Inflammatory macrophage treated with lipopolysaccharide for 1 hour (primary cell): ENCODE measurements at places on chromosomes 11 and 22.

DNA sequence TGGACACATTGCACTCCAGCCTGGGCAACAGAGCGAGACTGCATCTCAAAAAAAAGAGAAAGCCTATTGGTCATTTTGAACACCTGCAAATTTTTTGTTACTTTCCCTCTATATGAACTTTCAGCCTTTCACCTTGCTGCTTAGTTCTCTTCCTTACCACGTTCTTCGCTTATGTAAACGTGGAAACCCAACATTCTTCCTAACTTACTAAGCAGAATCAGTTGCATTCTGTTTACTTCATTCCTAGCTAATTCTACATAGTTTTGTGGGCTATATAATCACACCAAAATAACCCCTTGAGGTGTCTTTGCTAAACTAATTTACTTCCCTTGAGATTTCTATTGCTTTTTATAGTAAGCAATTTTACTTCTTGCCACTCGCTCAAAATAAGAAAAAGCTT, 23.2 kb downstream of the MS4A4A start:
- DNase-seq: no peak

DNA sequence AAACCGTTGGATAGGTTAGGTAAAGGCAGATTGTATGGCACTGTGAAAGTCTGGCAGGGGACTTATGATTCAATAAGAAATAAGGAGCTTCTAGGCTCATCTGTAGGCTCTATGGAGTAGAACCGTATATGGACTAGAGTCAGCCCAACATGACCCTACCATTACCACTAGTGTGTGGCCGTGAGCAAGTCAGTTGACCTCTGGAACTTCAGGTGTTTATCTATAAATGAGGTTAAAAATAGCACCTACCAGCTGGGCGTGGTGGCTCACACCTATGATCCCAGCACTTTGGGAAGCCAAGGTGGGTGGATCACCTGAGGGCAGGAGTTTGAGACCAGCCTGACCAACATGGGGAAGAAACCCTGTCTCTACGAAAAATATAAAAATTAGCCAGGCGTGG, 4.4 kb downstream of the HINFP start:
- DNase-seq: no peak

GRCh38 chr11:32316232-32316631, 119.1 kb downstream of the WT1 start:
- no peak for DNase-seq

DNA sequence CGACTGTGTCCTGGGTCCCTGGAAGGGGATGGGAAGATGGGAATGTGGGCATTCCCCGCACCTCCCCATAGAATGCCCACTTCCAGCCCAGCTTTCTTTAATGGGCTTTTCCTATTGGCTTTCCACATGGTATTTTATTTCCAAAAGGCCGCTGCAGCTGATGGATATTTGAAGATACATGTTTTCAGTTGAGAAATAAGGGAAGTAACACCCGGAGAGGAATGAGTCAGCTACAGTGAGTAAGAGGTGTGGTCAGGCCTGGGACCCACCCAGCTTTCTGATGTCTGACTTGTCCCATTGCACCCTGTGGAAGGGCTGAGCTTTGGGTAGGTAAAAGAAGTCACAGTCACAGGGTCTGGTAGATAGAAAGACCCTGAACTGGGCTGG, 476.9 kb downstream of the MIAT start:
- peak; percentile 85 for DNase-seq

- DNase-seq: no peak
These were observed 327.4 kb downstream of the CTTN start for GRCh38 chr11:70725739-70726138.

DNA sequence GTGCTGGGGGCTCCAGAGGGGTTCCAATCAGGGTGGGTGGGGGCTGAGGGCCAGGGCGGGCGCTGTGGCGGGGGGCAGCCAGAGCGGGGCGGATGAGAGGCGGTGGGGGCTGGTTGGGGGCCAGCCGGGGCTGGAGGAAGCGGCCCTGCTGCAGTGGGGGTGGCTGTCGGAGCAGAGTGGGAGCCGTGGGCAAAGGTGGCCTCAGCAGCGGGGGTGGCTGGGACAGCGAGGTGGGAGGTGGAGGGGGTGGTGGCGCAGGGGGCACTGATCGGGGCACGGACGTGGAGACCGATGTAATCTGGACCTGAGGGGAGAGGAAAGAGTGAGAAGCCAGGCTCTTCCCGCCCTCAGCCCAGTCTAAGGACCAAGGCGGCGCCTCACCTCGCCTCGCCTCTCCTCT, 5.1 kb downstream of the RCOR2 start:
- DNase-seq: no peak

DNA sequence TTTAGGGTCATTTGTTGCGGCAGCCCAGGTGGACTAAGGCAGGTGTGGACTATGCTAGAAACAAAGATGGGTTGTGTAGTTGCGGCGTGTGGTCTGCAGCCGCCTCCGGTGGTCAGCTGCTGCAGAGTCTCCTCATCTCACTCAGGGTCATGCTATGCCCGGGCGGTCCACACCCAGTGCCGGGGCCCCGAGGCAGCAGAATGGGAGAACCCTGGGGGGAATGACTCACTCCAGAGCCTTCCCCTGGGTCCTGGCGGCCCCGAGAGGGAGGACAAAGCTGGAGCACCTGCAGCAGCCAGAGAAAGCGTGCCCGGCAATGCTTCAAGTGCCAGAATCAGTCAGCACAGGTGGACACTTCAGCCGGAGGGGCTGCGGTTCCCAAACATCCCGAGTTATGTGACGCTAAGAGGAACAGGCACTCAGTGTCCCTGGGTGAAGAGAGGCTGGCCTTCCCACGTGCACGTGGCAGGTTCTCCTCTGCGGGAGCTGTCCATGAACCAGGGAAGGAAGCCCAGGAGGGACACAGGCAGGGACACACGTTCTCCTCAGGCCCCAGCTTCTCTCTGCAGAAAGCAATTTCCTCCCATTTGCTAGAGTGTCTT, 289.6 kb upstream of the B3GAT1 start:
- DNase-seq: no peak

GRCh38 chr22:35315141-35315854, 15.6 kb downstream of the TOM1 start:
- DNase-seq: no peak

- no peak for DNase-seq
These were observed at the start of gene BARX2 for GRCh38 chr11:129375751-129376657. Gene BARX2, plus strand, starts transcription at chr11:129375848. Its CDS starts 188 bp downstream, at chr11:129376036.

DNA sequence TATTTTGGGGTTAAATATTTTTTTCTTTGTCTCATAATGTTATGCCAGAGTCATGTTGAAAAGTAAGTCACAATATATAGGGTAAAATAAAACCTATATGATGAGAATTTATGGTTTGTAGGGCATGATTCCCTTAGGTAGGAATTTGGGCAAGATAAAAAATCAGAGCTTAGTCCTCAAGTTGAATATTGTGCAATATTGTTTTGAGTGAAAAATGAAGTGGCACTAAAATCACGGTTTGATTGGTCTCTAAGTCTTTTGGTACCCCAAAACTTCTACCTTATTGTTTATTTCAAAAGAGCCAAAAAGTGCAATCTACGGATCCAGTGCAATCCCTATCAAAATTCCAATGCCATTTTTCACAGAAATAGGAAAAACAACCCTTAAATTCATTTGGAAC, 1.6 kb upstream of the MRPL16 start:
- DNase-seq: no peak

- no peak for DNase-seq
These were observed 2.0 kb upstream of the PLA2G3 start for GRCh38 chr22:31142285-31142684.

- no peak for DNase-seq
These were observed 66.1 kb upstream of the ARHGAP20 start for GRCh38 chr11:110778343-110778742.

DNA sequence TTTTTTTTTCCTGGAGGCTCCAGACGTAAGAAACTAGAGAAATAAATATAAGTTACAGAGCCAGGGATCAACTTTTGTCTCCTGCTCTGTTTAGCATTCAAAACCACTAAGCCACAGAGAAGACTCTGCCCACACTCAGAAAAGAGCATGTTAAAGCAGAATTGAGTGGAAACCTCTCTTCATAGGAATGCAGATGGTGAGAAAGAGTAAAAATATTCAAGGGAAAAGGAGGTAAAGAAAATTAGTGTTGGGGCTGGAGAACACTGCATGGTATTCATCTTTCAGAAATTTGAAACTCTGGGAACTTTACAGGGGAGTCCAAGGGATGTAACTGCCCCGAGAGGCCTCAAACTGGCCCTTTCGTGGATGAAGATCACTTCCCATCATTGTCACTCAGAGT, 65.1 kb downstream of the CLMP start:
- no peak for DNase-seq

DNA sequence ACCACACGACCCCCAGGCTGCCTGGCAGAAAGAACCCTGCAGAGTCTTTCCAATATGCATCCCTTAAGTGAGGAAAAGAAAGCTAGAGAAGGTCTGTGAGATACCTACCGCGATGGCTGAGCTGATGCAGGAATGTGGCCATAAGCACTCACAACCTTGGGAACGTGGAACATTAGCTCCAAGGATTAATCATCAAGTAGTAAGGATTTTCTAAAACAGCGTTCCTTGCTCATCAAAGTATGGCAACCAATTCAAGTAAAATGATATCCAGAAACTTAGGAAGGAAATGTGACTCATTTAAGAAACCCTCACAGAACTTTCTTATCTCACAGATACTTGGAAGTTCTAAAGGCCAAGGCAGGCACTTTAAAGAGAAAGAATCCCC, 12.8 kb downstream of the PACSIN2 start:
- DNase-seq: no peak

DNA sequence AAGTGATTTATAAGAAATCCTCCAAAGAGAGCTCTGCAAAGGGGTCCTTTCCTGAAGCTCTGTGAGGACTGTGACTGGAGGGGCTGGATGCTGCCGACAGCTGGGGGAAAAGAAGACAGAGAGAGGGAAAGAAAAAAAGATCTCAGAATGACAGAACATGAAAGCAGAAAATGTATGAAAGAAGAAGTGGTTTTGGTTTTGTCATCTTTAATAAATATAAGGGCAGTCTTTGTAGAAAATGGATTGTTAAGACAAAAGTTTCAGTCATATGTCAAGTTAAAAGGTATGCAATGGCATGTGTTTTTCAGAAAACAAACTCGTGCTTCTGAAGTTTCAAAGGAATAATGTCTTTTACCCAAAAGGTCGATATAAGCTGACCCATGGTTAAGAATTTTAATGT, 105.5 kb downstream of the CCDC83 start:
- DNase-seq: no peak

DNA sequence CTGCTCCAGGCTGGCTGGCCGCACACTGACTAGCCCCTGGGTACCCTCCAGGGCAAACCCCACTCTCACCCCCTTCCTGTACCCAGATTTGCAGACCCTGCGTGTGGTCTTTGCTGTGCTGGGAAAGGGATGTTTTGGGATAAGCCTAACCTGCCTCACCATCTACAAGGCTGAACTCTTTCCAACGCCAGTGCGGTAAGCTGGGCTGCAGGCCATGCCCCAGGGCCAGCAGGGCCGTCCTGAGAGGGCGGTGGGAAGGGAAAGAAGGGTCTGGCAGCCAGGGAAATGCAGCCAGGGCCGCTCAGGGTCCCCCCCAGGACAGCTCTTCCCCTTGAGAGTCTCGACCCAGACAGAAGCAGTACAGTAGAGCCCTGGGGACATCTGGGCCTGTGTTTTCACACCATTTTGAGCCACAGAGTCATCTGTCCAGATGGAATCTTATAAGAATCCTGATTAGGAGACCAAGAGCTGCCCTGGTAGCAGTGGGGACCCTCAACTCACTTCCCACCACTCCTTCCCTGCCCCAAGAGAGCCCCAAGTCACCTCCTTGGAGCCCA, 22.4 kb upstream of the SLC22A12 start:
- no peak for DNase-seq

- peak; percentile 44 for DNase-seq
These were observed 14.3 kb downstream of the PDGFB start for GRCh38 chr22:39230261-39231196.

DNA sequence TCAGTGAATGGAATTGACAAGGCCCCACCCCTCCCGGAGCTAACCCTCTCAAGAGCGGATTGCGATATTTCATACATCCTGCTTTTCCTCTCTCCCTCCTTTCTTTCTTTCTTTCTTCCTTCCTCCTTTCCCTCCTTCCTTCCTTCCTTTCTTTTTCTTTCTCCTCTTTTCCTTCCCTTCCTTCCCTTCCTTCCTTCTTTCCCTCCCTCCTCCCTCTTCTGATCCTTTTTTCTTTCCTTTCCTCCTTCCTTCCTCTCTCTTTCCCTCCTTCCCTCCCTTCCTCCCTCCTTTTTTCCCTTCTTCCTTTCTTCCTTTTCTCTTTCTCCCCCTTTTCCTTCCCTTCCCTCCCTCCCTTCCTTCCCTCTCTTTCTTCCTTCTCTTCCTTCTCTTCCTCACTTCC, 15.0 kb upstream of the MN1 start:
- DNase-seq: no peak

- peak; percentile 24 for DNase-seq
These were observed 48.2 kb downstream of the STK33 start for GRCh38 chr11:8545698-8546366.

- DNase-seq: no peak
These were observed 2.8 kb upstream of the UPK2 start for GRCh38 chr11:118953265-118953664.

GRCh38 chr11:108197351-108197750, 25.1 kb downstream of the NPAT start:
- no peak for DNase-seq

GRCh38 chr11:129804012-129804411, 11.6 kb upstream of the TMEM45B start:
- DNase-seq: no peak

DNA sequence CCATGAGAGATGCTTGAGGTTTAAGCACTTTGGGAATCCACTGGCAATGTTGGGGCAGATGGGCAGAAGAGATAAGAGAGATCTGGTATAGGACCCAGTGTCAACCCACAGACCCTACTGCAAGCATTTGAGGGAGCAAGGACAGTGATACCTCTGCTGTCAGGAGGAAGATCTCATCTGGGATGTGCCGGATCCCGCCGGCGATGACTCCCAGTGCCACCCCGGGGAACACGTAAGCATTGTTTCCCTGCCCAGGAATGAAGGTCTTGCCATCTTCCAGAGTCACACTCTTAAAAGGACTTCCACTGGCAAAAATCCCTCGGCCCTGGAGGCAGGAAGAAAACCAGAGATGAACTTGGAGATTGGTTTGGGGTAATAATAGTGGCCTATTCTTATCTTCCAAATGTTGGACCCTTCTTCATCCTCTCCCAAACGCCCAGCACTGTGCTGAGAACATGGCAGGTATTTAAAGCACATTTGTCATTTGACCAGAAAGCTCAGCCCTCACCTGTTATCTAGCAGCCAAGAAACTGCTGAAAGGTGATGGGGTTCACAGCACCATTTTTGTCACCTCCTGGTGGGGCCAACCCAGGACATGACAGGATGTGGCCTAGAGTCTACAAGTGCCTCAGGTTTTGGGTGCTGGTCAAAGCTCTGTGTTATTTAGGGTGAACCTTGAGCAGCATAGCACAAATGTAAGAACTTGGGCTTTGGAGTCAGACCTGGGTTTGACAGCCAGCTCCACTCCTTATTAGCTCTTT, 71.7 kb downstream of the CCDC81 start:
- no peak for DNase-seq

- DNase-seq: peak; percentile 71
These were observed 2.6 kb upstream of the HPX start for GRCh38 chr11:6443269-6444003.

DNA sequence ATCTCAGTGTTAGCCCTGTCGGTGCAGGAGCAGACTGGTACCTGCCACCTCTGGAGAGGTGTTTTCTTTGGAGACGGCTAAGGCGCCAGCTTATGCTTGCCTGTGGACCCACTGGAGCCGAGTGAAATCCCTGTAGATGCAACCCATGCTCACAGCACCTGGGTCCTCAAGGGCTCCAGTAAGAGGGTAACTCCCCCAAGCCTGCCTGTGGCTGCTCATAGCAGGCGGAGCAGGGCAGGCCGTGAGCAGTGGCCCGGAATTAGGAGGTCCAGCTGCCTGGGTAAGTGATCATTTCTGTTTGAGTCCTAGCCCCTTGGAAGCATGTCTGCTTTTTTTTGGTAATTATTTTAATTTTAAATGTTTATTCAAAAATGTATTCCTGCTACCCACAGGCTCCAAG, 43.8 kb downstream of the NAT10 start:
- no peak for DNase-seq
